Muscle of arm (tissue), 14 donors: ENCODE measurements at places on chromosomes 11 and 22. TPM values are rescaled to one million over a fixed set of nuclear protein-coding genes. Genes with fewer than 3 reads are reported as not detected.

DNA sequence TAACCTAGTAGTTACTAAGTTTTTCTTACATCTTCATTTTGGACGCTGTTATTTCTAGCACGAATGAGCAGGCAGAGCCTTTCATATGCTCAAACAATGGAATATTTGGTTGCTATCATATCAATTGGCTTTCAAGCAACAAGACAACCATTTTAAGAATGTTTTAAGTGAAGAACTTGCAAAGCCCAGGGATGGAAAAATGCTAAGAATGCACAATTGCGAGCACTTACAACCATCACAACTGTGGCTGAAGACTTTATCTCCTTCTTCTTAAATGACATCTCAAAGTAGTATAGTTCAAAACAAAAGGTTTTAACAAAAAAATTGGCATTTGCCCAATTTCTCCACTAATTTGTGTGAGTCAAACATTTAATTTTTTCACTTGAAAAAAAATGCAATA, 8.3 kb upstream of the MMP1 start:
- DNase-seq: no peak

BSX gene
- polyA plus RNA-seq: not detected

DNA sequence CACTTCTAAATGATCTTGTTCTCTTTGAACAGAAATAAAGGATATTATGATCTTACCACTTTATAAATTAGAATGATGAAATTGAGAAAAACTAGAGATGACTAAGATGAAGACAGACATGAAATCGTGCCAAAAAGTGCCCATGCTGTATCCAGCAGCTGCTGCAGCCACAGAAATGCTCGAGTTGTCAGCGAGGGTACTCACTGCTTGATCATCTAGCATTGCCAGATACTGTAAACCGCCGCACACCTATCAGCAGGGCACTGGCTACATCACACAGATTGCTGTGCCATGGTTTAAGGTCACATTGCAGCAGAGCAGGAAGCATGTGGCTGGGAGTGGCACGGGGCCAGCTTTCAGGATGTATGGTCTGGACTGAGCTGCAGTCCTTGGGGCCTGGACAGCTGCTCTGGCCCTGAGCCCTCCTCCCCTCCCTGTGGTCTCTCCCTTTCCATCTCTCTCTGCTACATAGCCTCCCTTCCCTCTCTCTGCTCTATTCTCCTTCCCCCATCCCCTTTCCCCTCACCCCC, 51.0 kb upstream of the SEPTIN5 start:
- DNase-seq: peak; percentile 74

TUBA8 gene
- 9.7 TPM for polyA plus RNA-seq

GRCh38 chr22:33563220-33563964, 356.9 kb downstream of the LARGE1 start:
- no peak for DNase-seq

BATF2 gene
- 0.96 TPM for polyA plus RNA-seq

DNA sequence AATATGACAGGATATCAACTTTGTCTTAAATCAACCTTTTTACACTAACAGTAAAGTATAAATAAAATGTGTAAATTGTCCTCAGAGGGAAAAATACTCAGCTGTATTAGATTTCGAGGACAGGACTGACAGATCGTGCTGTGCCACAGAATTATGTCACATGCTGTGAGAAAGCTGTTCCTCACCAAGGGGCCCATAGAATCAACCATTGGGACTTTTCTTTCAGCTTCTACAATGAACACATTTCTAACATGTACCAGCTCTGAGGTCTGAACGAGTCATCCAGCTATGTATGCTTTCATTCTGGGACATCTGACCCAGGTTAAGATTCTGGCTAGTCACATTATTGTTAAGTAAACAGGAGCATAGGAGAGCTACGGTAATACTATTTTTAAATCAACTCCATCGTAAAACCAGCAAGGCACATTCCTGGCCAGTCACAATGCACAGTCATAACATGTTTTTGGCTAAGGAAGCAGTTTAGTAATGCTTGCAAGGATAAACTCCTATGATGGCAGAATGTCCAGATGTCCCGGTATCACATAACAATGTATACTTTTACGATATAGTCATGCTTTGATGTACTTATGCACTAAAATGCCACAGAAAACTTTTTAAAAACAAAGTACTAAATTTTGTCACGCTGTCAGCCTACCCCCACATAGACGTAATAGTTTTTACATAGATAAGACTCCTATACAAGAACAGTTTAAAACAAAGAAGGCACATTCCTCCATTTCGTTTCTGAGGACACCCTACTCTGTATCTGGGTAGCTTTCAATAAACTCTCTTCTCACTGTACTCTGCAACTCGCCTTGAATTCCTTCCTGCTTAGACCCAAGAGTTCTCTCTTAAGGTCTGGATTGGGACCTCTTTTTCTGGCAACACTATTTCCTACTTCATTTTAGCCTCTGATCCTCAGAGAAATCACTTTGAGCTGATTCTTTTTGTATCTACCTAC, 27.4 kb downstream of the ZNF214 start:
- no peak for DNase-seq
